ENCODE measurements at places on chromosomes 4 and X.

DNA sequence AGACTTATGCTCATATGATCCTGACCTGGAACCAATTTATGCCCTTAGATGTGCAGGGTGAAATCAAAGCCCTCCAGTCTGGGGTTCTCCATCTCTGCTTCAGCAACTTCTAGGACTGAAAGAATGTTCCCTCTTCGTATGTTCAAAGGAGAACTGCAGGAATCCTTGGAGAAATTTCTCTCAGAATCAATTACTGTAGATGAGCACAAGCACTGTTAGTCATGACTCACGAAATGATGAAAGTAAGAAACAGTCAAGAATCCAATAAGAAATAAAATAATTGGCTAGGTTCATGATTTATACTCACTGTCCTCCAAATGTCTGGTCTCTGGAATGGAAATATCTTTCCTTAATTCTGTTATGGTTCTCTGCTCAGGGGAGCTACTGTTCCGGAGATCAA, 348.2 kb downstream of the PDGFC start:
- DNase-seq, result no peak

- DNase-seq, result no peak
Observed at GRCh38 chr4:127000110-127000509, 632.6 kb upstream of the INTU start.

DNA sequence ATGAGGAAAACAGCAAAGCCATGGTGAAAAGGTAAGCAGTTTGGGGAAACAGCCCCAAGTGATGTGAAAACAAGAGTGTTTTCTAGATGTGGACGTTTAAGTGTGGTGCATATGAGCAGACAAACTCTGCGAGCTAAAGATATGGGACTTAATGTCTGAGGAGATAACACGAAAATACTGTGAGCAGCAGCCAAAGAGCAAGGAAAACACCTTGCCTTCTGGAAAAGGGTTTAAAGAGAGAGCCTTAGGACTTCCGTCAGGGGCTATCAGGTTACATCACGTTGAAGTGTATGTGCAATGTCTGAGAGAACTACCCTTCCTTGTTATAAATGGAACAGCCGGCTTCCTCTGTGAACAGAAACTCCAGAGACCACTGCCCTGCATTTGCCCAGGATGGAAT, 54.2 kb downstream of the LEF1 start:
- DNase-seq, result no peak

DNA sequence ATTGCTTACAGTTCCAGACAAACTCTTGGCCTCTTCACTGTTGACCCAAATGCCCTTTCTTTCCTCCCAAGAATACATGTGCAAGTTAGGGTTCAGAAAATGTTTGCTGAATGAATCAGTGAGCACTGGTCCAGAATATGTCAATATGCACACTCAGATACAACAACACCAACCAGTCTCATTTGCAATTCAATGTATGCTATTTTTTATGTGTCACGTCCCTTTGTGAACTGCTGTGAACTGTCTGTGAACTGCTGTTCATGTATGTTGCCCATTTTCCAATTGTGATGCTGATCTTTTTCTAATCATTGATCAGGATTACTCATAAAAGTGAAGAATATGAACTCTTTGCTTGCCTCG, 17.8 kb downstream of the GAB3 start:
- DNase-seq, result no peak

GRCh38 chr4:113971706-113972360, 7.6 kb downstream of the ARSJ start:
- no peak for DNase-seq

GRCh38 chr4:36740796-36741310, 459.4 kb downstream of the DTHD1 start:
- DNase-seq, result no peak

GRCh38 chr4:6391186-6391851, 81.1 kb downstream of the PPP2R2C start:
- DNase-seq, result no peak

DNA sequence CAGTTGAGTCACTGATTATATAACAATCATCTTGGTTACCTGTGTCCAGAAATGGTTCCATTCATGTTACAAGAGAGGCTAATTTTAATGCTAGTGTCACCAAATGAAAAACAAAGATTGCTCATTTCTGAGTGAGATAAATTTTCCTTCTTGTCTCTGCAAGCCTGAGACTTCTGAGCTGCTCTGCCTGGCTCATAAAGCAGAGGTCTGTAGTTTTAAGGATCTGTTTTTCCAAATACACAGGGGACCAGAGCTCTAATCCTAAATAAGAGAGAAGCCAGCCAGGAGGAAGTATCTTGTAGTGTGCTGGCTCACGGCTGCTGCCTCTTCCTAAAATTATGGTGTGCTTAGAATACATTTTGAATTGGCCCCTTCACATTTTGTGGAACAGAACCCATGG, 42.6 kb downstream of the CLDN34 start:
- no peak for DNase-seq

- DNase-seq, result no peak
Observed at GRCh38 chrX:107831071-107831730, 5.5 kb downstream of the MID2 start.

DNA sequence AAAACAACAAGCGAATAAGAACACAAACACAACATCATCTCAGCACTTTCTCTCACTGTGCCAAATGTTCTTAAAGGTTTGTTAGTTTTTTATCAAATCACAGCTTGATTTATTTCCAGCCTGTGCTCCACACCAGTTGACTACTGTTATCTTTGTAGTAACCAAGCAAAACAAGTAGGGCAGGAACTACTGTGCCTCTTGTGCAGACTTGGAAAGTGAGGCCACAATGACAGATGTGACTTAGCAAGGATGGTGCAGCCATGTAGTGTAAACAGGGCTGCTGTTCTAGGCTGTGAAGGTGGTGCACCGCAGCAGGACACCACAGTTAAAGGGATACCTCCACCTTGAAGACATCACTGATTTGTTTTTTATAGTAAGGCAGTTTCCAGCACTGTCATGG, 170.0 kb downstream of the IL1RAPL1 start:
- no peak for DNase-seq

DNA sequence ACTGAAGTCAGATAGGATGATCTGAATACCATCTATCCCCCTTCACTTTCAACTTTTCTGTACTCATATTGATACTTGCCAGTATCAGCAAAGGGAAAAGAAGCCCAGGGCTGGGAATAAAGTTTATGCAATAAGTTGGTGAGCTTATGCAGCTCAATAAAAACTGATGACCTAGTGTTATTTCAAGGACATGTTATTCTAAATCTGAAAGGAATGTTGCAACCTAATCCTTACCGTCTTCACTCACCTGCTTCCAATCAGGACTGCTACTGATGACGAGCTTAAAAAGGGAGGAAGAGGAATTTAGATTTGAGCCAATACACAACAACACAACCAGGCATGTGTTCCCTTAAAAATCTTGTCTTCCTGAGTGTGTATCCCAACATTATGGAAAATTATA, 419.9 kb downstream of the SPRY1 start:
- DNase-seq, result no peak

- no peak for DNase-seq
Observed at GRCh38 chr4:139522457-139522856, 33.6 kb downstream of the SETD7 start.

DNA sequence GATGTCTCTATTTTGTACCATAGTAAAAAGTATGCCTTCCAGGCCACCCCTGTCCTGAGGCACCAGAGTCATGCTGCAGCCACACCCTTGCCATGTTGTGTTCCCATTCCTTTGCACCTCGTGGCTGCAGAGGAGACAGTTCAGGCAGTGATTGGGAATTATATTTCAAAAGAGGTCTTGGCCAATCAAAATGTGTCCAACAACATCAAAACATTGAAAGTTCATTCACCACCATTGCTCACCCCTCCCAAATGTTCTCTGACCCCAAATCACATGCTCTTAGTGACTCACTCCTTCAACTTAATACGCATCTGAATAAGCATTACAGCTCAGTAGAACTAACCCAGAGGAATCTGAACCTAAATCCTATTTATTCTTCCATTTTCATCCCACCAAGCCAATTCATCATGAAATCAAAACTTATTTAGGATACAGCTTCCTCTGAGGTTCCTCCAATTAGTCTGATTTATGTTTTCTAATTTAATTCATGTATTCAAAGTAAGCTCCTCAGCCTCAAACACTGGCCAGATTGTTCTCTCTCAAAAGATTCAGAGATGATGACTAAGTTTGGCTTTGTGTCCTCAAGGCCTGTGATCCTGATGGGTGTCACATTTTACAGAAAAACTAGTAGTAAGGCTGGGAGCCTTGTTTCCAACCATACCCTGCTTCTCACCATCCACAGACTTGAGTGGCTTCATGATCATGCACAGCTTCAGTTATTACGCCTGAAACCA, 323.2 kb upstream of the INTU start:
- DNase-seq, result no peak

GRCh38 chr4:84870398-84871163, 95.9 kb downstream of the WDFY3 start:
- DNase-seq, result no peak

Data from putamen (tissue), 1 donor.